ENCODE measurements at places on chromosomes 12 and 14.
A peak's percentile ranks its signal among the peaks of the same experiment; 100 is the strongest.

DNA sequence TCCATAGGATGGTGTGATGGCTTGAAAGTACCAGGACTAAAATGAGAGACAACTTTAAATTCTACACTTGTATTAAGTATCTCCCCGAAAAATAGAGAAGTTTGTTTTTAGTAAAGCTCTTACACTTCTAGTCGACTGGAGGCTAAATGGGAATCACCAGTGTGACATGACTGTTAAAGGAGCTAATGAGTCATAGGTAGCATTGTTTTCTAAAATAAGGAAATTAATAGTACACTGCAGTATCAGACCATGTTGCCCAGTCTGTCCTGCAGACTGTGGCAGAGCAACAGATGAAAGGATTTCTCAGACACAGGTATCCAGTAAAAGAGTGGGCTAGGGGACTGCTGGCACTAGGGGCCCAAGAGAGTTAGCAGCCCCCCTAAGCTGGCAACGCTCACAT lies 140.1 kb downstream of the TMEM117 start:
- no peak for DNase-seq

DNA sequence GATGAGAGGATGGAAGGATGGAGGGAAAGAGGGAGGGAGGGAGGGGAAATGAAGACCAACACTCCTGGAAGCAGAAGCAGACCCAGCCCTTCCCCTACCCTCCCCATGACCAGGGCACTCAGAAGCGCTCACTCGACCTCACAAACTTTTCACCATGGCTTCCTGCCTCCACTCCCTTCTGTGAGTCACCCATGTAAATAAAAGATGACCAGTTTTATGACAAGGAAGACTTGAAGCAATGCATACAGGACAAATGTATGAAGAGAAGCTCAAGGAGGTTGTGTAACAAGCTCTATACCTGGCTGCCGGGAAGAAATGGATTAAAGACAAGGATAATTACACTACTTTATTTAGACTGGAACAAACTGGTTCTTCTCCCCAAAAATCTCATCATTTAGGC lies 63.8 kb downstream of the CDC42BPB start:
- no peak for DNase-seq

DNA sequence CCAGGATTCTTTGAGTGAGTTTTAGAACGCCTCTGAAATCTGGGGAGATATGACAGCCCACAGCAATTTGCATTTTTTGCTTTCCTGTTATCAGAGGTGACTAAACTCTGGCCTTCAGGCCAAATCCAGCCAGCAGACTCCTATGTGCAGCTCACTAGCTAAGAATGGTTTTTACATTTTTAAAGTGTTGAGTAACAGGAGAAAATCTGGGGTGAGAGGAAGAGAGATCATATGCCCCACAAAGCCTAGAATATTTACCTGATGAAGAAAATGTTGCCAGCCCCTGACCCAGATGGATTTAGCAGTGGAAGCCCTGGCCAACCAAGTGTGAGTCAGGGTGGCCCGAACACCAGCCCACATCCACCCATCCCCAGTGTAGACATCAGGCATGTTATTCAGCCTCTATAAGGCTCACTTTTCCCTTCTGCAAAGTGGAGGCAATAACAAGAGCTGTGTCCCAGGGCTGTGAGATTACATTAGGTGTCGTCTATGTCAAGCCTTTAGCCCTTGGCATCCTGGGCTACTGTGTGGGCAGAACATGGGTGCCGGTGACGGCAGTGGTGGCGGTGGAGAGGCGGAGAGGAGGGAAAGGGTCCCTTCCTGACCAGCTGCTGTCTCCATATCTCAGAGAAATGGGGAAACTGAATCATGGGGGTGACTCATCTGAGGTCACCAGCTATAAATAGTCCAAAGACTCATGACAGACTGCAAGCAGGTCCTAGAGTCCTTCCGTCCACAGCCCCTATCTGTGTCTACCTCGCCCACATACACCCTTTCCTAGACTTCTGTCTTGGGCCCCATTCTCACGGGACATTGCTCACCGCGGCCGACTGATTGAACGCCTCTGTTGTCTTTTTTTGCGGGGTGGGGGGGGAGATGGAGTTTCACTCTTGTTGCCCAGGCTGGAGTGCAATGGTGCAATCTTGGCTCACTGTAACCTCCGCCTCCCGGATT lies 32.6 kb upstream of the CD9 start:
- peak; percentile 88 for DNase-seq

DNA sequence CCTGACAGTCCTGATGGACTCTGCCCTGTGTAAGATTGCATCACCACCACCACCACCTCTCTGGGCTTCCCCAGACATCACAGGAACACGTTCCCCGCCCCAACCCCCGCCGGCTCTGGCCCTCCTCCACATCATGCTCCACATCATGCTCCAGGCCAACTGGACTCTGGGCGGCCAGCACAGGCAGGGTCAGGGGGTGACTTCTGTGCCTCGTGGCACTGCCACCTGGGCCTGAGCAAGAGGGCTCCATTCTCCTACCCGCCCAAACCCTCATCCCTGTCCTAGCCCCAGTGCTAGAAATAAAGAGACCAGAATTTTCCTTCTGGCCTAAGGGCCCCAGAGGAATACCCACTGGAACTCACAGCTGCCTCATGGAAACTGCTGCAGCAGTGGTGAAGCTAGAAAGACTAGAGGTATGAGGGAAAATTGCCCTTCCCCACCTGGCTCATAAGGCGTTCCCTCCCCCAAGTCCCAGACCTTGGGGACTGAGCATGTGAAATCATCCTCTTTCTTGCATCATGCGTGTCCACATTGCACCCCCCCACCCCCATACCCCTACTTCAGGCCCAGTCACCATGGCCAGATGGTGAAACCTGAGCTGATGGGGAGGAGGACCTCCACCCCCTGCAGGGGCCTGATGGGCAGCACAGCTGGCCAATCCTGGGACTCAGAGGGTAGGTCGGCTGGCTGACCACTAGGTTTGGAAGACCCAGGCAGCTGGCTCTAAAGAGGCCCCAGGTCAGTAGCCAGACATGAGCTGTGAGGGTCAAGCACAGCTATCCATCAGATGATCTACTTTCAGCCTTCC lies at the start of gene INHBE:
Gene INHBE, plus strand, starts transcription at position 742 of the 808 bp plus-strand sequence. CDS start 230 bp downstream, outside the sequence.
- DNase-seq, result no peak

DNA sequence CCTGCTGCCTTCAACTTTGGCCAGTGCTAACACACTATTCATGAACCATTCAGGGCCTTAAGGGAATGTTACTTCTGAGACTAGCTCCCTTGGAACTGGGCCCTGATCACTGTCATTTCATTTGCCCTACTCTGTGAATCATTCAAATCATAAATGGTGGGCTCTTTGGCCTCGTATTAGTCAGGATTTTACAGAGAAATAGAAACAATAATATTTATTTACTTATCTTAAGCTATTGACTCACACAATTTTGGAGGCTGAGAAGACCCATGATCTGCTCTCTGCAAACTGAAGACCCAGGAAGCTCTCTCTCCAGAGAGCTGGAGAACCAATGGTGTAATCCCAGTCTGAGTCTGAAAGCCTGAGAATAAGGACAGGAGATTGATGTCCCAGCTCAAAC lies 398.5 kb downstream of the LRIG3 start:
- no peak for DNase-seq

GRCh38 chr14:102201776-102202175 lies 62.1 kb downstream of the WDR20 start:
- DNase-seq, result no peak

DNA sequence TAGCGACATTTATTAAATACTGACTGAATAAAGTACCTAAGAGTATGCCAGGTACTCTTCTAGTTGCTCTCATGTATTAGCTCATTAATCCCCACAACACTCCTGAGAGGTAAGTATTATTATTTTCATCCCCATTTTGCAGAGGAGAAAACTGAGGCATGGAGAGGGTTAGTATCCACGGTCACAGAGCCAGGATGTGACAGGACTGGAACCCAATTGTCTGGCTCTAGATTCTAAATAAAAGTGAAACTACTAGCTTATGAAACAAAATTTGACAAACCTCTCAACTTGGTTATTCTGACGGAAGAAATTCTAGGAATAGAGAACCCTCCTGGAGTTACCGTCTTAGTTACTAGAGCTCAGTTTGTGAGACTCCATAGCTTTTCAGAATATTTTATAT lies 112.2 kb downstream of the CHST11 start:
- no peak for DNase-seq

GRCh38 chr14:82398256-82398655 lies 864.6 kb upstream of the SEL1L start:
- no peak for DNase-seq

DNA sequence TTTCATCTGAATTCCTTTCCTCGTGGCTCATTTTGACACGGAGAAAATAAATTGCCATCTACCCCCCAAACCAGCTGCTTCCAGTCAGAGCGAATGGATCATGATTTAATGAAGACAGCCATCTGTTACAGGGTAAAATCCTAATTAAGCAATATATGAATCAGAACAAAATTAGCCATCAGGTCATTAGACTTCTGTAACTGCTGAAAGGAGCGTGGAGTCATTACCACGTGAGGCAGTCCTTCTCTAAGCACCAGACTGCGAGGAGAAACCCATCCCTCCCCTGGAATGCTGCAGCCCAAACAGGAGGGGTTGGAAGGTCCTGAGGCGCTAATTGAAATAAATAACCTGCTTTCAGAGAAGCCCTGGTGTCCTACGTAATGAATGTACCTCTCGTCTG lies 51.1 kb upstream of the TCL1A start:
- no peak for DNase-seq

- no peak for DNase-seq
Measured at GRCh38 chr12:26461776-26462175, 266.4 kb downstream of the SSPN start.

DNA sequence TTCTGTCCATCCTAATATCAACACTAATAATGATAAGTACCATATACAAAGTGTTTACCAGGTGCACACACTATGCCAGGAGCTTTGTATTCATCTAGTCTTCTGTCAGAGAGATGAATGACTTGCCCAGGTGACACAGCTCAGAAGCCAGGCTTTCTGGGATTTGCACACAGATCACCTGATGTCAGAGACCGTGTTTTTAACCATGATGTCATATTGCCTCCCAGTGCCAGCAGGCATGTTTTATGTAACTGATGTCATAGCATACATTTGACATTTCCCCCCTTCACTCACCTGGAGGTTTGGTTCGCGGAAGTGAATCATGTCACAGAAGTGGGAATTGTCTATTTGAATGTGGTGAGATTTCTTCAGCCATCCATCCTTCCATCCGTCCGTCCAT lies 5.7 kb downstream of the WSCD2 start:
- DNase-seq, result no peak

DNA sequence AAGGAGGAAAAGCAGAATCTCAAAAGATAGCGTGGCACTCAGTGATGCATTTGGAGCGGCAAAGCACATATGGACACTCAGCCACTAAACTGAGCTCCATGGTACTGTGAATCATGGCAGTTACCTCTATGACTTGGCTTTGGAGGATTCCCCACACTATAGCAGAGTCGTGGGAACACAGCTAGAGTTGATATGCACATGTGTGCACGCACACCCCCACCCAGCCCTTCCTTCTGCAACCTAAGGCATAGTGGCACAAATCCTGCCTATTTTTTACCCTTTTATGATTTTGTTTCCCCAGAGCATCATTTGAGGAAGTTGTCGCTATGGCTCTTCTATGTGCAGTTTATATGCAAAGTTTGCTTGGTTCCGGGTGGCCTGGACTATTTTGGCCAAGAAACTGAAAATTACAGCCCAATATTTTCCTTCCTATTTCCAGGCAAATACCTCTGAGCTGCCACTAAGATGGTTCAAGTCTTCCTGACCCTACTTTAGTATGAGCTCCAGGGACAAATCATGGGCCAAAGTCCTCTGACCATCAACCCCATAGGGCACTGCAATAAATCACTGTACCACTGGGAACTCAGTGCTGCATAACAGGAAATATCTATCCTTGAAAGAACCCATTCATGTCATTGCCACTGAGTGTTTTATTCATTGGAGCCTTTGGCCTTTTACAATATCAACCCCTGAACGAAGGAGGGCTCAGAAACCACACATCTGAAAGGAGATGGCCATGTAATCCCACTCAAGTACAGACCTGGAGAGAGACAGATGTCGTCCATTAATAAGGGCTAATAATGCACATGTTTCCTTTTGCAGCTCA lies 177.5 kb downstream of the EGLN3 start:
- no peak for DNase-seq

DNA sequence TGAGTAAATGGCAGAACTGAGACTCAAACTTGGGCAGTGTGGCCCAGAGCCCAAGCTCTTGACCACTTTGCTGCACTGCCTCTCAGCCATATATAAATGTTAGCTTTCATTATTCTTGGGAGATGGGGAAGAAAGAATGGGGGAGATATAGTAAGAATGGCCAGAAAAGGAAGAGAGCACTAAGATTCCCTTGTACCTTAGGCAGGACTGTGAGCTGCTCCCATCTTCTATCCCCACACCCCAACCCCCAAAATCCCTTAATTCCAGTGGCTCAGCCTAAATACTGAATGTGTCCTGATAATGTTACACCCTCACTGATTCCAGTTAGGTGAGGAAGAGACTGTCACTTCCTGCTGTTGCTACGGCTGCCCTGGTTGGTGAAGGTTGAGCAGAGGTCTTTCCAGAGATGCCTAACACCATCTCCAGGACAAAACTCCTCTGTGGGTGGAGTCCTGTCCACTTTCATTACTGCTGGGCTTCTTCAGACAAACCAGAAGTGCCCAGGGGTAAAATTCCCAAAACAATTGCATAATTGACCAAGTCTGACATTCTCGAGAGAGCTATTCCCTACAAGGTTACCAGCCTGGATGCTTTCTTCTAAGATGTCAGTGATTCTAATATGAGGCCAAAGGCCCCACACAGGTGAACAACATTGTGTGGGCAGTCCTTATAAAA lies 51.8 kb downstream of the GNG2 start:
- DNase-seq, result no peak

GRCh38 chr14:55103971-55104954 lies 24.8 kb upstream of the LGALS3 start:
- no peak for DNase-seq

- DNase-seq, result no peak
Measured at GRCh38 chr12:48045965-48046518, 41.8 kb upstream of the COL2A1 start.

DNA sequence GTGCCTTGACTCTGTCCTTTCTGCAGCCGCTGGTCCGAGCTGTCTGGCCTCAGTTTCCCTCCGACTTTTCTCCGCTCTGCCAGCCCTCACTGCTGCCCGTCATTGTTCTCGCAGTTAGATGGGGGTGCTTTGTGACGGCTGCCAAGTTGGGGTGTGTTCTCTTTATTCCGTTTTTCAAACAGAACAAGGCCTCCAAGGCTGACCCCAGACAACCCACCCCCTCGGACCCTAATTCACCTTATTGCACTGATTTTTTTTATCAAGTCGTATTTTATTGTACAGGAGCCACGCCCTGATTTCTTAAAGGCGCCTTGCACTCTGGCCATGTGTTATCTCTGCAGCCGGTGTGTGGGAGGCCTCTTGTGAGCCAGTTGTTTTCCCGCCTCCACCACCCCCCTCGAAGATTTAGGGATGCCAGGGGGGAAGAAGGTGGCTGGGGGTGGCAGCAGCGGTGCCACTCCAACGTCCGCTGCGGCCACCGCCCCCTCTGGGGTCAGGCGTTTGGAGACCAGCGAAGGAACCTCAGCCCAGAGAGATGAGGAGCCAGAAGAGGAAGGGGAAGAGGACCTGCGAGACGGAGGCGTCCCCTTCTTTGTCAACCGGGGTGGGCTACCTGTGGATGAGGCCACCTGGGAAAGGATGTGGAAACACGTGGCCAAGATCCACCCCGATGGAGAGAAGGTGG lies 1.3 kb downstream of the VASH1 start:
- DNase-seq, result peak; percentile 58
